ENCODE measurements at places on chromosomes 3 and 15.

- DNase-seq, result no peak
Measured at GRCh38 chr15:89019436-89019835, 68.8 kb upstream of the ABHD2 start.

- DNase-seq, result no peak
Measured at GRCh38 chr15:89117790-89118189, 29.5 kb downstream of the ABHD2 start.

- DNase-seq, result no peak
Measured at GRCh38 chr15:98803228-98804056, 155.1 kb downstream of the IGF1R start.

DNA sequence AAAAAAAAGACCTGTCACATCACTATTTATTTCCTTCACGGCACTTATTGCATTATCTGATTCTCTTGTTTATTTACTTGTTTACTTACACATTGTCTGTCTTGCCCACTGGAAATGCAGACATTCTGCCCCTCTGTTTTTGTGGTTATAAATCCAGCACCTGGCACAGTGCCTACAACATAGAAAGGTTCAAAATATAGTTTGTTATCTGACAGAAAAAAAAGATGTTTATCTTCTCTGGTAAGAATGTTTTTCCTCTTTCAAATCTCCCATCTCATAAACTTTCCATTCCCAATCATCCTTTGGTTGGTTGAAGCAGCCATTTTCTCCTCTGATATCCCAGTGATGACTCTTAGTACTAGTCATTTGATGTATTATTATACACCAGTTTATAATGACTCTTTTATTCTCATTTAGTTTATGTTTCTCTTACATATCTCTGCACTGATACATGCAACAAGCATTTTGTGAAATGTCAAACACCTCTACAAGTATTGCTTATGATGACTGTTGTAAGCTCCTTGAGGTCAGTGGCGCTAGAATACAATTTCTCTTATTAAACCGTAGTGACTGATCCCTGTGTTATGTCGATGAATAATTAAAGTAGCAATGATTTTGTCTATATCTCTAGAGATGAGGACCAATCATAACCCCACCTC lies 398.4 kb upstream of the TBL1XR1 start:
- DNase-seq, result no peak

GRCh38 chr3:177321819-177322218 lies 124.5 kb upstream of the TBL1XR1 start:
- DNase-seq, result no peak

DNA sequence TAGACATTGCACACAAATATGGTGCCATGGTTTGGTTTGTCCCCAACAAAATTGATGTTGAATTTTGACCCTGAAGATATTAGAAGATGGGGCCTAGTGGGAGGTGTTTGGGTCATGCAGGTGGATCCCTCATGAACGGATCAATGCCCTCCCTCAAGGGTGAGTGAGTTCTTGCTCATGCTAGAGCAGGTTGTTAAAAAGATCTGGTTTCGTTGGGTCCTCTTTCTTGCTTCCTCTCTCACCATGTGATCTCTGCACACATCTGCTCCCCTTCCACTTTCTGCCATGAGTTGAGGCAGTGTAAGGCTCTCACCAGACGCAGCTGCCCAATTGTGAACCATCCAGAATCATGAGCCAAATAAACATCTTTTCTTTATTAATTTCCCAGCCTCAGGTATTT lies 87.8 kb upstream of the MDFIC2 start:
- DNase-seq, result no peak

- no peak for DNase-seq
Measured at GRCh38 chr15:25931851-25932250, 68.7 kb upstream of the ATP10A start.

DNA sequence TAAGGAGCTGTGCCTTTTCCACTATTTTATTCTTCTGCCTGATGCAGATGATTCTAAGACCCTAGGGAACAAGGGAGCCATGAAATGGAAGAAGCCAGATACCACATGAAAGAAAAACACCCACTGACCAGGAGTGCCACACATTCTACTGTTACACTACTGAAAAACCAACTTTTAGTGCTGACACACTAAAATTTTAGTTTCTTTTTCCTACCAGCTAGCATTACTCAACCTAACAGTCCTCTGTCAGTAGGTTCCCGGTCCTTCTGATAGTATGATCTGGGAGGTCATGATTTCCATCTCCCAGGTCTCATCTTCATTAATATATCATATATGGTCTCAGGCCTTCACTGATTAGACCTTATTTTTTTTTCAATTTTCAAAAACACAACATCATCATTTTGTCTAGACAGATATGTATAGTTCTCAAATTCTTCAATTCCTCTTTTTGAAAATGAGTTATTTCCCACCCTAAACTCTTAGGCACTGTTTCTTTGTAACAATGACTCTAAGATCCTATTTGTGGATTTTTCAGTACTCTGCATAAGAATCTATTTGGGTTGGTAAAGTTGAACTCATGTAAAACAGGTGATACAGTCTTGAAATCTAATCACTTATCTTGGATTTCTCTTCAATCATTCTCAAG lies 321.8 kb downstream of the CTNNB1 start:
- DNase-seq, result no peak

DNA sequence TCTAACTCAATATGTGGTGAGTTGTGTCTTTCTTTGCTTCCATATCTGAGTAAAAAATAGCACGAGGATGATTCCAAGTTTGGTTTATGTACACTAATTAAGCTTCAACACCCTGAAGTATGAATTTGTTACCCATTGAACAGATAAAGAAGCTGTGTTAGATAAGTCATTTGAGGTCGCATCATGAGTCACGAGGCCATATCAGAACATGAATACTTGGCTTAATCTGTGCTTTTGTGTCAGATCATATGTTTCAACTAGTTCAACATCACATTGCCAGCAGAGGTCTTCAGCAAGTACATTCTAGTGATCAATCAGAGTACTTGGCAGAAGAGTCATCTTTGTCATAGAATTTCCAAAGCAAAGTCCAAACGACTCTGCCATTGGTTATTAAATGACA lies 26.3 kb upstream of the MITF start:
- no peak for DNase-seq

DNA sequence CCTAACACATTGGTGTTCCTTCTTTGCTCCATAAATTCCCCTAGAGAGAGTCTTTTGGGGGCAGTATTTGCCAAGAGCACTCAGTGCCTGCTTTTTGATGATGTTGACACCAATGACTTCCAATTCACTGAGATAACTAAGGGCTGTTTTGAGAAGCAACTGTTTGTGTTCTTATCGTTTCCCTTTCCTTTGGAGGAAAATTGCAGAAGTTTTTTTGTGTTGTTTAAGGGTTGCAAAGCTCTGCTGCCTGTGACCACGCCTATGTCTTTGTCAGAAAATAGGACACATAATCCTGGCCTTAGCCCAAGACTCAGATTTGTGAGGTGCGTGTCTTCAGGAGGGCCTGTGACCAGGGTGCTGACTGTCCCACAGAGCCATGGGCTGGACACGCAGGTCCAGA lies 99.6 kb downstream of the FAM43A start:
- no peak for DNase-seq

DNA sequence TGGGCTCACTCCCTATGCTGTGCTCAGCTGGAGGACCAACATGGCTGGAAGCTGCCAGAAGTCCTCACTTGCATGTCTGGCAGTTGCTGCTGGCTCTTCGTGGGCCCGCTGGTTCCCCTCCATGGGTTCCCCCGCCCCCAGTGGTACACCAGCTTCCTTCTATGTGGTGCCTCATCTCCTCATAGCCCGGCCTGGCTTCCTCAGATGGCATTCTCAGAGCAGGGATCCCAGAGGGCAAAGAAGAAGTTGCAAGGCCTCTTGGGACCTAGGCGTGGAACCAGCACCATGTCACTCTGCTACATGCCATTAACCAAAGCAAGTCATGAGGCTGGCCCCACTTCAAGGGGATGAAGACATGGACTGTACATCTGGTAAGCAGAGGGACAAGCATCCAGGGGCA lies 2.9 kb upstream of the CFAP92 start:
- peak; percentile 7 for DNase-seq

DNA sequence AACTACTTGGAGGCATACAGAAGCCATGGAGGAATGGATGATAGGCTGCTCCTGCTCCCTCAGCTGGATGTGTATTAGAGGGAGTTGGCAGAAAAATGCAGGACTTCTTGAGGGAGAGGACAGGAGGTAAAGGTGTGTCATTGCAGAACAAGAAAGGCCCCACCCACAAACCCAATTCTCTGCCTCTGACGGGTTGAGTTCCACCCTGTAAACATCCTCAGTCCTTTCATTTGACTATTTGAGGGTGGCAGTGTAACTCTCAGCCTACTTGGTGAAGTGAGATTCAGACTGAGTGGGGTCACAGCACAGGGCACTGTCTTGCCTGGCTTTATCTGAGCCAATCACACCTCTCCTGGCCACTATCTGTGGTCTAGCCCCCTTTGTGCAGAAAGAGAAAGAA lies at the start of gene TPRG1:
TSS of gene TPRG1 (plus strand) at position 265 of the 400 bp plus-strand sequence. CDS start 35,414 bp downstream, outside the sequence.
- DNase-seq, result no peak

GRCh38 chr3:49158792-49159191 lies 7.3 kb downstream of the CCDC71 start:
- DNase-seq, result no peak

DNA sequence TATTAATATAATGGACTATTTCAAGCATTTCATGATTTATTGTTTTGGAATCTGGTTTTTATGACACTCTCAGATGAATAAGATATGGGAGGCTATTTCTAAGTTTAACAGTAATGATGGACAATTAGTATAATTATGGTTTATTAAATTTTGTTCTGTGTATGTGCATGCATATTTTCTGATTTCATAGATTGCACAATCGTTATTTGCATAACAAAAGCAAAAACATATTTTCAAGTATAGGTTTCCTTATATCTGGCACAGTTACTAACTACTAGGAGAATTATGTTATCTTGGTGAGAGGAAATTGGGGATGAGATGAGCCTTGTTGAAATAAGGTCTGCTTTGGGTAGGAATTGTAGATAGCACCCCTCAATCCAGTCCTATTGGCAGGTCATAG lies 413.1 kb downstream of the MCTP2 start:
- DNase-seq, result no peak

GRCh38 chr3:15531346-15531745 lies 9.8 kb upstream of the COLQ start:
- DNase-seq, result no peak

DNA sequence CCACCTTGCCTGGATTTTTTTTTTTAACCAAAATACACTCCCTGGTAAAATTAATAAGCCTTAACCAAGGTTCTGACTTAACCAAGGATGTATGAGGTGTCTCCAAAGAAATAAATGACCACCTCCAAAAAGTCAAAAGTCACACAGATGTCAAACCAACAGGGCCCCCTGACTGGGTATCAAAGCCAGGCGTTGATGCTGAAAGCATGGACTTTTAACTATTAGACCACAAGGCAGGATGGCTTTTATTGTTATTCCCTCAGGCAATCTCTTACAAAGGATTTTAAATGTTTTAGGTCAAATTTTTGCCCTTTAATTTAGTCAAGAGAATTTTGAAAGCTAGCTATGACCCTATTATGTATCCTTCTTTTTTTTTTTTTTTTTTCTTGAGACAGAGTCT lies 60.4 kb downstream of the OSTN start:
- no peak for DNase-seq

- no peak for DNase-seq
Measured at GRCh38 chr3:143736205-143736997, 111.9 kb downstream of the SLC9A9 start.

DNA sequence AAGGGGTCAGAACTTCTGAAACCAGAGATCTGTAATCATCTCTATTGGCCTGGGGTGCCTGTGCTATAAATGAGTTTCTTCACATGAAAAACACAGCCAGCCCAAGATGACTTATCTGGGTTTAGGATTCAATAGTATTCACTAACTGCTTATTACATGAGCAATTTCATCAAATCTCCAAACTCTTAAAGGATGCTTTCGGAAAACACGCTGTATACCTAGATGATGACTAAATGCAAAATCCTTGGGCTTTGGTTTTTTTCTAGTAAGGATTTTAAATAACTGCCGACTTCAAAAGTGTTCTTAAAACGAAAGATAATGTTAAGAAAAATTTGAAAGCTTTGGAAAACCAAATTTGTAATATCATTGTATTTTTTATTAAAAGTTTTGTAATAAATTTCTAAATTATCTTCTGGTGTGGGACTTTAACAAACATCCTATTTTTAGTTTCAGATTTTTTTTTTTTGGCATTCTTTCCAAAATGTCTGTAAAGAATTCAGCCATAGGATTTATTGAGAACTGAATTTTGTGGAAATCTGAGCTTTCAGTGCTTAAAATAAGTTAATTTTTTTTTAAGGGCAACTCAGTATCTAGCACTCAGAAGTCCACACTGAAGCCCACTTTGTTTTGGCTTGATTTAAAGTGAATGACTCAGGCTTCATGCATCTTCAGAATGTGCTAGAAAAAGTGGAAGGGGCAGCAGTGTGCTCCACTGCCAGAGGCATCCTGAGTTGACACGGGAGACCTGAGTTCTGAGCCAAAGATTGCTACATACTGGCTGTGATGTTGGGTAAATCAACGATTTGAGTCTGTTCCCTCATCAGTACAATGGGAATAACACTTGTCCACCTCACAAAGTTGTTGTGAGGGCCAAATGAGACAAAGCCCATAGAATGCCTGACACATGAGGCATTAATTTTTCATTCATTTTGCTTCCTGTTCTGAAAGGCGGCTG lies 18.7 kb downstream of the TMEM43 start:
- DNase-seq, result no peak

DNA sequence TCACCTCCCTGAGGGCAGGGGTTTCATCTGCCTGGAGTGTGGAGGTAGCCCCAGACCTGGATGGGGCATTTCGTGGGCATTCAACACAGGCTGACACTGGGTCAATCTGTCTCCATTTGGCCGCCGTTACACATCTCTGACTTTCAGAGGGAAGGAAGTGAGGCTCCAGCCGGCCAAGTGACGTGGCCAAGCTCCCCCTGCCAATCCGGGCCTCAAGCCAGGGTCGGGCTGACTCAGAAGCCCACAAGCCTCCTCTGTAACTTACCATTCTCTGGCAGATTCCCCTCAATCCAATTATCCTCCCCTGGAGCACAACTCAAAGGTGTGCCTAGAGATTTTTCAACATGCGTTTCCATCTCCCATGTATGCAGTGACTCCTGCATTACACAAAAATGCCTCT lies 227.6 kb downstream of the KLF13 start:
- no peak for DNase-seq

DNA sequence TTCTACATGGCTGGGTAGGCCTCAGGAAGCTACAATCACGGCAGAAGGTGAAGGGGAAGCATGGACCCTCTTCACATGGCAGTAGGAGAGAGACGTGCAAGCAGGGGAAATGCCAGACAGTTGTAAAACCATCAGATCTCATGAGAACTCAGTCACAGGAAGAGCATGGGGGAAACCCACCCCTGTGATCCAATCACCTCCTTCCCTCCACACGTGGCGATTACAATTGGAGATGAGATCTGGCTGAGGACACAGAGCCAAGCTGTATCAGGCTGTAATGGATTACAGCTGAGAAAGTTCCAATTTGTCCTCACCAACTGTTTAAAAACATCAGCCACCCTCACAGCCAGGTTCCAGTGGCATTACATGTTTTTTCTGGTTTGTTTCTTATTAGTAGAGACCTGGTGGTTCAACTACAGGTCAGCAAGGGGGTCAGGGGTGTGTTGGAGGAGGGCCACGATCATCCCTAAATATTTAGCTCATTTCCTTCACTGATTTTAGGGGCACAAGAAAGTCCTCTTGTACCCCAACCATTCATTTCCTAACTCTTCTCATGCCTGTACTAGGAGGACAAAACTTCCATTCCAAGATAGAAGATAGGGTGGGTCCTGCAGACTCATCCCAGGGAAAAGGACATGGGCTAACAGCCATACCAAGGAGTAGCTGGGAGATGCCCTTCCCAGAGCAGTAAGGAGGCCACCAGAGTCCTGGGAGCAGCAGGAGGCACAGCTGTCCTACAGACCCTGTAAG lies 54.4 kb downstream of the ANXA2 start:
- no peak for DNase-seq

GRCh38 chr15:36501063-36501678 lies 78.3 kb upstream of the CDIN1 start:
- peak; percentile 57 for DNase-seq

Measured in SK-N-SH (cell line).